Fibroblast of pulmonary artery (primary cell): ENCODE measurements at places on chromosomes 6 and 20.

DNA sequence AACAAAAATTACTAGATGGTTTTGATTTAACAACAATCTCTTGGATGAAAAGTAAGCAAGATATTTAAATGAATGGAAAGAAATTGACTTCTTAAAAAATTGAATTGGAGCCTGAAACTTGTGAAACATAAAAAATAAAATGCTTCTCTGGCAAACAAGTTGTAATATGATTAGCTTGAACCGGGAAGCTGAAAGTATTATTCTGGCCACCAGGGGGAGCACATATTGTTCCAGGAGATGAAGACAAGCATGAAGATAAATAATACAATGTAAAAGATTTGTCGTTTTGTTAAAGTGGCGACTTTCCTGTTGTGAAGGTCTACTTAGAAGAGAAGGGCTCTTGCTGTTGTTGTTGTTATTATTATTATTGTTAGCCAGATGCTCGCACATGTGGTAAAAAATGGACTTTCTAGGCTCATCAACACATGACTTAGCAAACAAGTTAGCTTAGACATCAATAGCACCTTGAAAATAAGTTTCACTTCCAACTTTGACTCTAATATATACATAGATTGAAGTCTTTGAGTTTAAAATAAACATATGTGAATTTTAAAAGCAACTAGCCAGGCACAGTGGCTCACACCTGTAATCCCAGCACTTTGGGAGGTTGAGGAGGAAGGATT lies 14.2 kb downstream of the PAX1 start:
- DNase-seq = peak; percentile 71

- DNase-seq = no peak
These were observed 295.0 kb upstream of the PRDM1 start for GRCh38 chr6:105791179-105791578.

- no peak for DNase-seq
These were observed 24.3 kb downstream of the NTSR1 start for GRCh38 chr20:62732842-62733525.

- no peak for DNase-seq
These were observed 18.2 kb downstream of the NEDD9 start for GRCh38 chr6:11214084-11214833.

DNA sequence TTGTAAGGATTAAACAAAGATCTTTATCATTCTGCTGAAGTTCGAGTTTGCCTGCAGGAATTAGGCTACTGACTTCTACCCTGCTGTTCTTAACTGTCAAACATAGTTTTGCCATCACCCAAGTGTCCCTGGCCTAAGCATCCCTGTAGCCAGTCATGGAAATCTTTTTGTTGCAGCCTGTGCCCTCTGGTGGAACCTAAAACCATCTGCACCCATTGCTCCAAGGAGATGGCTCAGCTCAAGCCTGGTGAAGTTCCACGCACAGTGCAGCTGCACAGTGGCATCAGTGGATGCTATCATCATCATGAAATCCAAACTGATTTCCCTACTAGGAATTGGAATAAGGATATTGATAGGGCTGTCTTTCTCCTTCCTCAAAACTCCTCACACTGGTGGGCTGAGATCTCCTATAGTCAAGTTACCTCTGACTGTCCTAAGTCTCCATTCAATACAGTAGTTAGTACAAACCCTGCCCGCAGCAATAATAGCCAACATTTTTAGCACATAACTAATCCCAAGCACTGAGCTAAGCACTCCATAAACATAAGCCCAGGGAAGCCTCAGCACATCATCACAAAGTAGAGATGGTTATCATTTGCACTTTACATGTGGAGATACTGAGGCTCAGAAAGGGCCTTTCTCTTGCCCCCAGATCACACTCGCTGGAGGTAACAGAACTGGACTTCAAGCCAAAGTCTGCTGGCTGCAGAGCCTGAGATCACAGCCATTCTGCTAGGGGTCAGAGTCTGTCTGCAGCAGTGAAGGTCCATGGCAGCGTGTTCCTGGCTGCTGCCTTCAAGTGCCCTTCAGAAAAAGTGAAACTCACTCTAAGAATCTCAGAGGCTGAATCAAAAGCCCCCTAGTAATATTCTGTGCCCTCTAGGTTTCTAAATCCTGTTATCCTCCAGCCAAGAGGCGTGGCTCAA lies 77.2 kb upstream of the MC3R start:
- no peak for DNase-seq

DNA sequence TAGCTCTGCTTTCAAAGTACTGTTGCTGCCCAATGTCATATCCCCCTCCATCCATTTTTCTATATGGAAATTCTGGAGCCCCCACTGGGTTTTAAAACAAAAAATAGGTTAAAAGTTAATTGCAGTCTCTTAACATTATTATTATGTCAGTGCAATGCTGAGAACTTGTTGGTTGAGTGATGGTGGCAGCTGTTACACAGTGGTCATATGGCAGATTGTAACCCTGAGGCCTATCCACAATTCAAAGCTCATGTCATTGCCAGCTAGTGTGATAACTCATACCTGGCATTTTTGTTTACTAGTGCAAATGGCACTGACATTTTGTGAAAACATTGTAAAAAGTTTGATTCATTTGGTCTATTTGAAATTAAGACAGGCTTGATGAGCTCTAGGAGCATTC lies 305.7 kb upstream of the FLRT3 start:
- DNase-seq = no peak

DNA sequence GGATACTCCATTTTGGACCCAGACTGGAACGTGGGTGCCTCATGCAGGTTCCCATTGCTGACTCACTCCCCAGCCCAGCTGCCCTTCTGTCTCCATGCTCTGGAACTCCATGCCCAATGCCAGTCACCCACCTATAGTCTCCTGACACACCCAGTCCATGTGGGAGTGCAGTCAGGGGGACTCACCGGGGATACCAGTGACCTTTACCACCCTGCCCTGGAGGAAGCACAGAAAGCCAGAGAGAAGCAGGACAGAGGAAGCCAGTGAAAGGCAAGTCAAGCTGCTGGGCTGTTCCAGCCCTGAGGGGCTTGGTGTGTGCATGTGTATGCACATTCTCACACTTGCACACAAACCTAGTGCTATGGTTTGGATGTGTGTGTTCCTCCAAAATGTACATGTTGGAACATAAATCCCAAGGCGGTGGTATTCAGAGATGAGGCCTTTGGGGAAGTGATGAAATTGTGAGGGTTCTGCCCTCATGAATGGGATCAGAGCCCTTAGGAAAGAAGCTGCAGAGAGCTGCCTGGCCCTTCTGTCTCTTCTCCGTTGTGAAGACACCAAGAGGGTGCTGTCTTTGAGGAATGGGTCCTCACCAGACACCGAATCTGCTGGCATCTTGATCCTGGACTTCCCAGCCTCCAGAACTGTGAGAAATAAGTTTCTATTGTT lies 121.4 kb upstream of the MAFB start:
- DNase-seq = no peak

- DNase-seq = no peak
These were observed 55.9 kb downstream of the NINL start for GRCh38 chr20:25529295-25529951.

DNA sequence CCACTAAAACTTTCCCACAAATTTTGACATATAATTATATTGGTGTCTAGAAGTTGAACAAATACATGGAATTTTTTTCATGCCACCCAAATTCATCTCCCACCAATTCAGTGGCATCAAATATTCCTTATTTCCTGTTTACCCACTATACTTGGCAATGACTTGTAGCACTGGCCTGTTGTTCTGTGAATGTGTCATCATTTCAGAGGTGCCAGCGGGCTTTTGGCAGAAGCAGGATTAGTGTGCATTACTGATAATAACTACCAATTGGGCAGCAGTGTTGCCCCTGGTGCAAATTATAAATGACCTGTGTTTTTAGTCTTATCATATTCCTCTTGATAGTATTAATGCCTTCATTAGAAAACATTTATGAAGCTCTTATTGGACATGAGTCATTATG lies 121.3 kb downstream of the TFAP2B start:
- no peak for DNase-seq

DNA sequence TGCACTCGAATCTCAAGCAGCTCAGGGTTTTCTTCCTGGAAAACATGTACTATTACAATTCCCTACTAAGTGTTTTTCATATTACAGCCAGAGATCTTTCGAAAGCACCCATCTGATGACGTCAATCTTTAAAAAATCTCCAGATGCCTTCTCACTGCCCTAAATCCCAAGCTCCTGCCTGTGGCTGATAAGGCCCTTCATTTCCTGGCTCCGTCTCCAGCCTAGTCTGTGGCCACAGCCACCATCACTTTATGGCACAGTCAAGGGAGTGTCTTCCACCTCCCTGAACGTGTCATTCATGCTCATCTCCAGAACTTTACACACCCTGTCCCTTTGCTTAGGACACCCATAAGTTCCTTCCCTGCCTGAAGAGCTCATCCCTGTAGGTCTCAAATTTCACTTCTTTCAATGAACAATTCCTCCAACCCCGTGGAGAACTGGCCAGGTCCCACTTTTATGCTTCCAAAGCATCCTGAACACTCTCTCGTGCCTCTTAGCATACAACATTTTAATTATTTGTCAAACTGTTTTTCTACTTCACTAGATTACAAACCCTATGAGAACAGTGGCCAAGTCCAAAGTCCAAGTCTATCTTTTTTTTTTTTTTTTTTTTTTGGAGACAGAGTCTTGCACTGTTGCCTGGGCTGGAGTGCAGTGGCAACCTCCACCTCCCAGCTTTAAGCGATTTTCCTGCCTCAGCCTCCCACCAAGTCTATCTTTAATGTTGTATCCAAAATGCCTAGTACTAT lies 106.1 kb upstream of the AGPAT4 start:
- peak; percentile 78 for DNase-seq

DNA sequence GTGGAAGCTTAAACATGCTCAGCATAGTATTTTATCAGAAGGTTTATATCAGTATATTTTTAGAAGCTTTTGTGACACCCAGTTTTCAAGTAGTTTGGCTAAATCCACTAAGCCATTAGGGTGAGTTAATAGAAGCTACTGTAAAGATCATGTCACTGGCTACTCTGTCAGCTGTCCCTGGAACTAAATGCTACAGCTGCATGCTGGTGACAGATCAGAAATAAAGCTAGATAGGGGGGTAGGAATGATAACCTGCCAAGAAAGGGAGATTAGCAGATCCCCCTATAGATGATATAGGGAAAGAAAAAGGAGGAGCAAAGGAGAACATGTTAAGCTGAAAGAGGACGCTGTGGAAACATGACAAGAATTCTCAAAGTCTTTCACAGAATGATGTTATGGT lies 363.2 kb downstream of the QKI start:
- no peak for DNase-seq

- DNase-seq = no peak
These were observed 30.5 kb upstream of the ADA start for GRCh38 chr20:44681796-44682566.
